ENCODE measurements at places on chromosomes 4 and X.

DNA sequence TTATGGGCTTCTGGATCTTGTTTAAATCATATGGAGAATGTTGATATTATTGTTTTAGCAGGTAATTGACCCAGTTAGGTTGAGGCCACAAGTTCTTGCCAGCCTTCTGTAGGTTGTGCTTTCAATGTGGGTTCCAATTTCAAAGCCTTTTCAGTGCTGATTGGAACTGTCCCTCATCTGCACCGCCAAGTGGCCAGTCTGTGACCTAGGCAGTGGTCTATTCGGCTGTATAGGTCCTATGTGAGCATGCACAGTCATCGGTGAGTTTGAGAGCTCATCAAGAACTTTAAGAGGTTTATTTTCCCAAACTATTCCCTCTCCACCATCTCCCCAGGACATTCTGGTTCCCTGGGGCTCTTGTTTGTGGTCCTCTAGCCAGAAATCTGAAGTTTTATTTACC lies 35.7 kb downstream of the DDX53 start:
- DNase-seq, result no peak

DNA sequence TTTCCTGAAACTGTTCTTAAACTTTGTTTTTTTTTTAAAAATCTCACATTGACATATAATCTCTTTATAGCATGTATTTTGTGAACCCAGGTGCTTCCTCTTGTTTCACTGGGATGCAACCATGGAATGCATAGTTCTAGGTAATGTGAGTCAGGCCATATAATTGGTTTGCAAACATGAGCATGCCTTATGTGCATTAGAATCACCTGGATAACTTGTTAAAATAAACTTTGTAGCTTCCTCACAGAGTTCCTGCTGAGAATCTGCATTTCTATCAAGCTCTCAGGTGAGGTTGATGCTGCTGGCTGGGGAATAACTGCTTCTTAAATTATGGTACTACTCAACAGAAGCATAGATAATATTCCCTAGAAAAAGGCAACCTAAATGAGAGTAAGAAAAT lies 940.3 kb upstream of the LCORL start:
- no peak for DNase-seq

GRCh38 chrX:22032084-22032483 lies at the start of gene PHEX:
TSS of gene PHEX (plus strand) at chrX:22032325. CDS start at chrX:22033006, 681 bp downstream.
- DNase-seq, result no peak

- DNase-seq, result peak; percentile 62
Observed at GRCh38 chr4:85102606-85103005, 136.1 kb upstream of the WDFY3 start.

DNA sequence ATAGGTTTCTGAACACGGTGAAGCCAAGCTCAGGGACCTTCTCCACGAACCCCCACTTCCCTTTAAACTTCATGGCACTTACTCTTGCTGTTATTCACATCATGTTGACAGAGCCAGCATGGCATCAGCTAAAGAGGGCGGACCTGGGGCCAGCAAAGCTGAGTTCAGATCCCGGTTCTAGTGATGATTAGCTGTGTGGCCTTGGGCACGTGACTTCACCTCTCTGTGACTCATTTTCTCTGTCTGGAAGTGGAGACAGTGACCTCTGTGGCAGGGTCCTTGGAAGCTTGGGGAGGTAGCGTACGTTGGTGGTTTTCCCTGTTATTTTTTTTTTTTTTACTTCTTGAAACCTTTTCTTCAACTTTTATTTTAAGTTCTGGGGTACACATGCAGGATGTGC lies 13.4 kb downstream of the EVC start:
- DNase-seq, result no peak

- no peak for DNase-seq
Observed at GRCh38 chr4:169144061-169144600, 126.6 kb downstream of the SH3RF1 start.

DNA sequence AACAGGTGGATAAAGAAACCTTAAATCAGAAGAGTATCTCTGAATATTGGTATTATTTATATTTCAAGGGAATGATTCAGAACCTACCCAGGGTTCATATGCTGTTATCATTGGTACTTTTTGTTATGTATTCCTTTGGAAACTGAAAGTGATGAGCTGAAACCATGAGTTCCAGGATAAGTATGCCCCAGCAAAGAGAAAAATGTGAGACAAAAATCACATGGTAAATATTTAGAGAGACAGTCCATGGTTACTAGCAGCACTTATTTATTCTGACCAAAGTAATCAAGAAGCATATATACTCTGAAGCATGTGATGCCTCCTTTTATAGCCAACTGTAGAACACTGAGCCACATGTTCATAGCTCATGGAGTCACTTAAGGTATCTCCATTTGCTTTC lies 277.7 kb downstream of the ARAP2 start:
- peak; percentile 1 for DNase-seq

- DNase-seq, result no peak
Observed at GRCh38 chrX:15344106-15344505, 8.8 kb upstream of the PIGA start.

DNA sequence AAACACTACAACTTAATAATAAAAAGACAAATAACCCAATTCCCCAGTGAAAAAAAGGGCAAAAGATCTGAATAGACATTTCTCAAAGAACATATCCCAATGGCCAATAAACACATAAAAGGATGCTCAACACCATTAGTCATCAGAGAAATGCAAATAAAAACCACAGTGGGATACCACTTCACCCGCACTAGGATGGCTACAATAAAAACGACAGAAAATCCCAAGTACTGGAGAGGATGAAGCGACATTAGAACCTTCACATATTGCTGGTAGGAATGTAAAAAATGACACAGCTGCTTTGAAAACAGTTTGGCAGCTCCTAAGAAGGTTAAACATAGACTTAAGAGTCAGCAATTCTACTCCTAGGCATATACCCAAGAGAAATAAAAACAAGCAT lies 140.6 kb upstream of the ARX start:
- peak; percentile 54 for DNase-seq

GRCh38 chrX:17809984-17810383 lies 51.1 kb downstream of the RAI2 start:
- no peak for DNase-seq

GRCh38 chr4:7295911-7296660 lies 103.7 kb downstream of the SORCS2 start:
- peak; percentile 18 for DNase-seq

DNA sequence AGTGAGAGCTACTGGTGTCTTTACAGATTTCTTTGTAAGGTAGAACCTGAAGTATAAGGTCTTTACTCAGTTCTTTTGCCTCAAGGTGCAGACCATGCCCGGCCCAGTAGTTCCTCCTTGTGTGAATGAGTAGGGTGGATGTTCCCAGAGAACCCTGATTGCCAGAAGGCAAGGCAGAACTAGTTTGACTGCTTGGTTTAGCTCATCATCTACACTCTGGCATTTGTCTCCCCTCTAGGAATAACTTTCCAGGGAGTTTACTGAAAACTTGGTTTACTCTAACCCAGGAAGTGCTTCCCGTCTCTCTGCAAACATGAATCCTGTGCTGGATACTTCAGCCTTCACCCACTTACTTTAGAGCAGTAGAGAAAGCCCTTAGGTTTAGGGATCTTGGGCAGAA lies 29.1 kb downstream of the MCUB start:
- DNase-seq, result no peak

DNA sequence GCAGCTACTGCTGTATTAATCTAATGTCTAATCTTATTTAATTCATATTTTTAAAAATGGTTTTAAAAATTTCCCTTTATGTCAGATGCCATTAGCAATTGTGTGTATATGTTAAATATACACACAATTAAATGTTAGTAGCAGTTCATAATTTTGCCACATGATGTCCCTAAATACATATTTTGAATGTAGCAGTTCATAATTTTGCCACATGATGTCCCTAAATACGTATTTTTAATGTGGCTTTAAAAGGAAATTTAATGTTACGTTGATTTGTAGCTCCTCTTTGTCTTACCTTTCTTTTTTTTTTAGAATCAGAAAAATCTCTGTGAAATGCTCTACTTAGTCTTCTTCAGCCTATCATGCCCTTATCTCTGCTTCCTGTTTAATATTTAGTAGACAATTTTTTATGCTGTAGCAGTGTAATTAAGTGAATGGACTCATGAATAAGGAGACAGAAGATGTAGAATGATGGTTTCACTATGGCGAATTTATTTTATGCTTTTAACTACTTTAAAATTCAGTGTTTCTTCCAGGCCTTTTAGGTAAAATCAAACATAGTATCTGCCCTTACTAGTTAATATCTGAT lies 26.1 kb downstream of the RBM46 start:
- peak; percentile 46 for DNase-seq

DNA sequence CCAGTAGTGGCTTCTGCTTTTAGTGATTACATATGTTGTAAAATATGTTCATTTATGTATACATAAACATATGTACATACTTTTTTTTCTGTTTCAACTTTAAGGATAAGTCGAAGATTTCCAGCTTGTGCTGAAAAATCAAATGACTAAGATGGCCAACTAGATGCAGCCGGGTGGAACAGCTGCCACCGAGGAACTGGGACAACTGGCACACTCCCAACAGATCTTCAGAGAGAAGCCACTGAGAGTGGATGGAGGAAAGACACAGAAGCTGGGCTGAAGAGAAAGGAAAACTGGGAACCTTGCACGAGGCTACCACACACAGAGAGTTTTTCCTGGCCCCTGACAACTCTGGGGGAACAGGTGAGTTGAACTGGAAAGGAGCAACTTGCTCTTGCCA lies 207.5 kb downstream of the FAM47B start:
- no peak for DNase-seq

GRCh38 chr4:2558301-2558700 lies 21.9 kb downstream of the FAM193A start:
- DNase-seq, result no peak

- no peak for DNase-seq
Observed at GRCh38 chrX:31287861-31288260, 216.0 kb upstream of the FTHL17 start.

DNA sequence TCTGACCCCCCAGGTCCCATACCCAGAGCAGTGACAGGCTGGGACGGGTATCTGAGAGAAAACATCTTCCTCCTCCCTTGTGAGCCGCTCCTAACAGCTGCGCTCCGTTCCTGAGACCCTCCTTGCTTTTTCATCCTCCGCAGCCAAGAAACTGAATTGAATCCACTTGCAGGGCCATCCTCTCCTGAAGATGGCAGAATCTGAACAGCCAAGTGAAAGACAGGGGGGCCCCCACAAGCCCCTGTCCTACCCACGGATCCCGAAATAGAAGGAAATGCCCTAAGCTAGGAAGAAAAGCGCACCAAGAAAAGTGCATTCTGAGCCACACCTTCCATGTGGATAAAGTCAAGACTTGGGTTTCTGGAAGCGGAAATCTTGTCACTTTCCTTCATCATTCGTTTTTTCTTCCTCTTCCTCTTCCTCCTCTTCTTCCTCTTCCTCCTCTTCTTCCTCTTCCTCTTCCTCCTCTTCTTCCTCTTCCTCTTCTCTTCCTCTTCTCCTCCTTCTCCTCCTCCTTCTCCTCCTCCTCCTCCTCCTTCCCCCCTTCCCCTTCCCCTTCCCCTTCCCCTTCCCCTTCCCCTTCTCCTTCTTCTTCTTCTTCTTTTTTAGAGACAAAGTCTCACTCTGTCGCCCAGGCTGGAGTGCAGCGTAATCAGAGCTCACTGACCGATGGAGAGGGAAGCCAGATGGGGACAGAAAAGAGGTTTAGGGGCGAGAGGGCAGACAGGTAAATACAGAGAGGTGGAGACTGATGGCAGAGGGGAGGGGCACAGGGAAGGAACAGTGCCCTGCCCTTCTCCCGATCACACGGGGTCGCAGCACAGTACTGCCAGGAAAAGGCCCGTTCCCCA lies 86.0 kb upstream of the WWC2 start:
- no peak for DNase-seq

GRCh38 chr4:1763070-1763549 lies 30.0 kb upstream of the FGFR3 start:
- DNase-seq, result no peak

Data from fibroblast of skin of back (primary cell).